ENCODE measurements at places on chromosomes 12 and 14. TPM values are rescaled to one million over a fixed set of nuclear protein-coding genes. Genes with fewer than 3 reads are reported as not detected.

Gene ARMH4
- total RNA-seq = 1.5 TPM

Gene PTPRB
- 0.87 TPM for total RNA-seq

Gene RAD9B
- total RNA-seq = 0.23 TPM

DNA sequence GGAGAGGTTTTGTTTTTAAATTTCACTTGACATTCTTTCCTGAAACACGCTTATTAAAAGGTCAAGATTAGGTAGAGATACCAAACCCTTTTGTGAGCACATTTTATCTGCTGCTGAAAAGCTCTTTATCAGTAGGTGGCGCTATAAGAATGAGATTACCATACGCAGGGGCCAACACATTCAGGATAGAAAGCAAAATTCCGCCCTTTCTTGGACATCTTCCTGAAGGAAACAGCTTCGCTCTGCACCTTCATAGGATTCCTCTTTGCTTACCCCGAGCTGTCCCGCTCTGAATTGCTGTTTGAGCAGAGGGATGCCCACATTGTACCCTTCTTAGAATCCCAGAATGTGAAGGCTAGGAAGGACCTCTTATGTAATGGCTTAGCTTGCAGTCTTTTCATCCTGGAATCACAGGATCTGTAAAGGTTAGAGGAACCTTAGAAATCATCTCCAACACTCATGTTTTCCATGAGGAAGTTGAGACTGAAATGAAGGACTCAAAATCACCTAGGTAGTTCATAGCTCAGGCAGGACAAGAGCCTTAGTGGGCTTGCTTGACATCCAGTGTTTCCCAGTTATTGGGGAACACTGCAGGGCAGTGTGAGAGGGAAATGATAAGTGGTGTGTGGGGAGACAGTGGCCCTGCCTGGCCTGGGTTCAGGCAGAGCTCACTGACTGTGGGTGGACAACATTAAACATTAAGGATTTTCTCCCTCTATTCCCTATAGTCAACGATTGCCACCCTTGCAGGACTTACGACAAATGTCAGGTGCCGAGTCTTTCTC, 38.7 kb upstream of the CRY1 start:
- DNase-seq = peak; percentile 64

DNA sequence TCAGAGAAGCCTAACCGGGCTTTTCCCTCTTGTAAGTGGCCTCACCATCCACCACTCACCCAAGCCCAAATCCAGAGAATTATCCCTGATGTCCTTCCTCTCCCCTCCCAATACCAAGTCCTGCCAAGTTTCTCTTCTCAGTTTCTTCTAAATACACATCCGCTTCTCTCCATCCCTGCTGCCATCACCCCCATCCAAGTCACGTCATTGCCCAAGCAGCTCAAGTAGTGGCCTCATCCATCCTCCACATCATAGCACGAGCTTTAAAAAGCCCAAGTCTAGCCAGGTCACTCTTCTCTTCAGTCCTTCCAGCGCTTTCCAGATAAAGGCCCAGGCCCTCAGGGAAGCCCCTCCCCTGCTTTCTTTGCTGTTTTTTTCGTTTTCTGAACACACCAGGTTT, 25.4 kb downstream of the IL31 start:
- no peak for DNase-seq

DNA sequence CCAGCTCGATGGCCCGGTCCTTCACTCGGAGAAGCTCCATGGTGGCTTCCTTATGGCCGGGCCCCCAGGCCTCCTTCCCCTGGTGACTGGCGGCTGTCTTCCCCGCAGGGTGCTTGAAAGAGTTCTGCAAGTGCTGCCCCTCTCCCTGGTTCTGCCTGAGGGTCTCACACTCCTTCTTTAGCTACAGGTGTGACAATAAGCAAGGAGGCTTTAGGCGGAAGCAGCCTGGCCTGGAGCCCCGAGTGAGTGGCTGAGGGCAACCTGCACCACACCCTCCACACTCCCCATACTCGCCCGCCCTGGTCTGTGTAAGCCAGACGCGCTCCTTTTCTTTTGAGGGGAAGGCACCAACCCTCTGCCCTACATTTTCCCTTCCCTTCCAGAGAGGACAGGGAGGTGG, 62.5 kb upstream of the GPR68 start:
- DNase-seq = no peak

DNA sequence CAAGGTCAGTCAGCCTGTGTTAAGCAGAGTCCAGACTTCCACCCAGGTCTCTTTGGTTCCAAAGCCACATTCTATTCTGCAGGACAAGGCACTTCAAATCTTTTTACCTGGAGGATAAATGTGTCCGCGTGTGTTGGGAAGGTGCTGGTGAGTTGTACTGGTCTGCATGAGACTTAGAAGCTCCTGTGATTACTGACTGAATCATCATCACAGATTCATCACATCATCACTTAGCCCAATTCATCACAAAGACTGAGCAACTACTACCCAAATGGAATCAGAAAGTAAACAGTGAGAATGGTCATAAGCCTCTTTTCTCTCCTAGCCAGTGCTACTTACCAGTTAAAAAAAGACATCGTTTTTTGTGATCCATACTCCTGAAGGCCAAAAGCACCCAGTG, 5.3 kb downstream of the SLC15A5 start:
- peak; percentile 65 for DNase-seq

- DNase-seq = no peak
These were observed 12.9 kb upstream of the RNASE12 start for GRCh38 chr14:20603813-20604690.

DNA sequence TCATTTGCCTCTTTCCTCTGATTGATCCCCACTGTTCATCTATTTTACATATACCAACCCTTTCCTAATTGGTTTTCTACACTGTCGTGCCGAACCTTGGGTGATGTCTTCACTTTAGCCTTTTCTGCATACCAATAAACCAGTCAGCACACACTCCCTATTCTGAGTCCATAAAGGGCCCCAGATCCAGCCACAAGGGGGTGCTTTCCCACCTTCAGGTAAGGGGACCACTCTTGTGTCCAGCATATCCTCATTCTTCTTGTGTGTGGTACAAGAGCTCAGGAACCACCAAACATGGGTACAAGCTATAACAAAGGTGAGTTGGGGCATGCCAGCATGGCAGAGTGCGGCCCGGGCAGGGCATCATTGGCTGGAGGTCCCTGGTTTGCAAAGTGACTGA, 859.8 kb downstream of the FSCB start:
- DNase-seq = peak; percentile 8

GRCh38 chr12:56153678-56154065, 1.3 kb downstream of the MYL6B start:
- DNase-seq = no peak

DNA sequence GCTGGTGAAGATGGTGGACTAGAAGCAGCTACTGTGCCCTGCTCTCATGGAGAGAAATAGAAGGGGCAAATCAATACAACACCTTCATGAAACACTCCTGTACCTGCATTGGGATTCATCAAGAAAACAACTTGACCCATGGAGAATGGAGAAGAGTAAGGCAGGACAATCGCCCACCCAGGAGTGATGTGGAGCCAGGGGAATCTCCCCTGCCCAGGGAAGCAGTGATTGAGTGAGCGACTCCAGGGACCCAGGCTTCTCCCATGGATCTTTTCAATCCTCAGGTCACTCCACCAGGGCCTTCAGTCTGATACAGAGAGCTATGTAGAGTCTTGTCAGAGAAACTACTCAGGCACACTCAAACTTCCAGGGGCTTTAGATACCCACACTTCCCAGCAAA, 161.9 kb upstream of the DYRK2 start:
- no peak for DNase-seq

GRCh38 chr12:127654383-127654985, 612.5 kb upstream of the TMEM132C start:
- no peak for DNase-seq

- DNase-seq = no peak
These were observed 20.2 kb upstream of the SSTR1 start for GRCh38 chr14:38187528-38187927.

GRCh38 chr12:34402228-34402898, 380.1 kb downstream of the ALG10 start:
- no peak for DNase-seq

GRCh38 chr14:104157016-104157928, 18.9 kb downstream of the KIF26A start:
- DNase-seq = peak; percentile 17
